ENCODE measurements at places on chromosomes 6 and 20.
A peak's percentile ranks its signal among the peaks of the same experiment; 100 is the strongest.

DNA sequence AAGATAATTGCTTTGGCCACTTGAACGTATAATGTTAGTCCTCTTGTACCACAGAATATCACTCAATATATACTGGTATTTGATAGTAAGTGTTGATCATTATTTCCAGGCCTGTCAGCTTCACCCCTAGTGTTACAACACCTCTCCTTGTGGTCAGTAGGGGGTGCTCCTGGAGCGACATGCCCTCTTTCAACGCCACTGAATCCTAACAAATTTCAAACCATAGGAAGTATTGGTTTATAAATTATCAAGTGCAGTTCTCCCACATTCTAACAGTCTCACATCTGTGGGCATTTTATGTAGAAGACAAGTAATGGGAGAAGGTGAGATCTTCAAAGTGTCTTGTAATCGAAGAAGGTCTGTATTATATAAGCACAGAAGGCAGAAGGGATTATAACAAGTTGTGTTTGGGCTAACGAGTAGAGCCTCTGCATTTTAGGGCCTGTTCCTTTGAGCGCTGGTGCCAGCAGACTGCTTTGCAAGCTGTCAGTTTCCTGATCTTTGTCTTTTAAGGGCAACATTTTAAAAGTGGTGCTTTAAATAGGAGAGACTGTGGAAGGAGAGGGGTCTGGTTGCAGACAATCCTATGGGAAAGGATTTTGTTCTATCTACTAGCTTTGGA is 57.1 kb upstream of the CEP162 start:
- no peak for DNase-seq

DNA sequence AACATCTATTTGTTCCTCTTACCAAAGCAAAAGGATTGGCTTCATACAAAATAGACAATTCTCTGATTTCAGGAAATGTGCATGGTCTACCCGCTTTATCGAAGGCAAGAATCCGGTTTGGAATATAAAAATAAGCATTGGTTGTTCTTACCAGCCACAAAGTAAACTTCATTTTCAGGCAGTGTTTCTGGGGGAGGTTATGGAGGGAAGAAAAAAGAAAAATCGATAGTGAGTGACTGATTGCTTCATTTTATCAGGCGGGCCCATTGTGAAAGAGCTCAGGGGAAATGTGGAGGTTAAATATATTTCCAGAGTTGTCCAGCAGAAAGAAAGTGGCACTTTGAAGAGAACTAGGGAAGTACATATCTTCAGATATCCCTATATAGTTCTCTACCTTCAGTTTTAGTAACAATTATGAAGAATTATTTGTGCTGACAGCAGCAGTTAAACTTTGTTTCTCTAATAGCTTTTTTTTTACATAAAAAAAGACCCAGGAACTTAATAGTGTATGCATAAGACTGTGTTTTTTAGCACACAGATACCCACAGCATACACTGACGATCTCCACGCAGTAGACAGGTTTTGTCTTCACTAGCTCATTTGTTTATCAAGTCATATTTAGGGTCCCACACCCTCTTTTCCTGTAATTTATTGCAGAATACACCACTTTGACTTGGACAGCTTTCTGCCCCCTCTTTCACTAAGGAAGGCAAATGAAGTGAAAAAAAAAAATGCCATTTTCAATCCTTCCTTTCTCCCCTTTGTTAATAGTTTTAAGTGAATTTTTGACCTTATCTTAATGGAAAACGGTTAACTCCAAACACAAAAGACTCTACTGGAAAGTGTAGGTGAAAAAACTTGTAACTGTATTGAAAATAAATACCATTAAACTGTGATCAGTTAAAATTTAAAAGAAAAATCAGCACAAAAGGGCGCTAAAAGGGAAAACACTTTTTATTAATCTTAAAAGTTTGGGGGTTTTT is 2.9 kb downstream of the POU3F2 start:
- no peak for DNase-seq

GRCh38 chr20:40160097-40160550 is 528.9 kb downstream of the MAFB start:
- peak; percentile 56 for DNase-seq

- DNase-seq = no peak
Measured at GRCh38 chr6:39335780-39336545, 13.5 kb upstream of the KCNK16 start.

DNA sequence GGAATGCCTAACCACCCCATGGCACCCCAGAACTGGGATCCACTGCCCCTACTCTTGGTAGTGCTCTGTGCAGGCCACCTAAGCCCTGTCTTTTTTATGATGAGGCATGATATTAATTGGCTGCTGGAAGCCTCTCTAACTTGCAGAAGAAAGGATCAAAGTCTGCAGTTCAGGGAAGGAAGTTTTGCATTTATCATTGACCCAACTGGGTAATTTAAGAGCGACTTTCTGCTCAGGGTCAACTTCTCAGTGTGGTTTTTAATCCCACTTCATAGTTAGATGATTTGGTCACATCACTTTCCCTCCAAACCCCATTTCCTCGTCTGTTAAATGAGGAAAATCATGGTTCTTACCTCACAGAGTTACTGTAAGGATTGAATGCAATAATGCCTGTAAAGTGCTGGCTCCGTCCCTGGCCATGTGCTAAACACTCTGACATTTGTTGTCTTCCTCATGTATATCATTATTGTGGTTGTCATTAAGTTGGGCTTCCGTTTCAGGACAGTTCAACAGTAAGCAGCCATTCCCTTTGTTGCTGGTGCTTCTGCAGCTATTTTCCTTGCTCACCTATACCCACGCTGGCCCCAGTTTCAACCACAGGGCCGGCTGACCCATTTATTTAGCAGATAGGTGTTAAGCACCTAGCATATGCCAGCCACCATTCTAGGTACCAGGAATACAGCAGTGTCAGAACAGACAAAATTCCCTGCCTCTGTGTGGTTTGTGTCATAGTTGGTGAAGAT is 14.2 kb downstream of the E2F3 start:
- DNase-seq = no peak

DNA sequence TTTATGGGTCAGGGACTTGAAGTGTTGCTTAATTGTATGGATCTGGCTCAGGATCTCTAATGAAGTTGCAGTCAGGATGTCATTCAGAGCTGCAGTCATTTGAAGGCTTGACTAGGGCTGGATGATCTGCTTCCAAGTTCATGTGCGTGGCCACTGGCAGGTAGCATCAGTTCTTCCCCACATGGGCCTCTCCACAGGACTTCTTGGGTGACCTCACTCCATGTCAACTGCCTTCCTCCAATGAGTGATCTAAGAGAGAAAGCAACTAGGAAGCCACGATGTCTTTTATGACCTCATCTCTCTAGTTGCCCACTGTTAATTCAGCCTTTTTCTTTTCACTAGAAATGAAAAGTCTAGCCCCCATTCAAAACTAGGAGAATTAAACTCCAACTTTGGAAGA is 104.1 kb downstream of the COL9A1 start:
- DNase-seq = no peak

DNA sequence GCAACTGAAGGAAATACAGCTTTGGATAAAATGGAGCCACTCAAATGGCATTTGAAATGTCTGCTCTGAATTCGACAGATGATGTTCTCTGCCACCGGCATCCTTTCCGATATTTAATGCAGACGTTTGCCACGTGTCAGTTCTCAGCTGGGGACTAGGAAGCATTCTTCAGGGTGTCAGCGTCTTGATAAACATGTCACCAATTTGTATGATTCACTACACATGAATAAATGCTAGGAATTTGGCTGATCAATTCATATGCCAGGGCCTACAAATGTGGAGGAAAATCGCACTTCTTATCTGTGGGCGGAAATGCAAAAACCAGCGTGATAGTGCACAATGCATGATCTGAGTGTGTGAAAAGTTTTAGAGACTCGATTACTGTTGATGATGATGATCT is 169.5 kb downstream of the SLC24A3 start:
- DNase-seq = no peak

DNA sequence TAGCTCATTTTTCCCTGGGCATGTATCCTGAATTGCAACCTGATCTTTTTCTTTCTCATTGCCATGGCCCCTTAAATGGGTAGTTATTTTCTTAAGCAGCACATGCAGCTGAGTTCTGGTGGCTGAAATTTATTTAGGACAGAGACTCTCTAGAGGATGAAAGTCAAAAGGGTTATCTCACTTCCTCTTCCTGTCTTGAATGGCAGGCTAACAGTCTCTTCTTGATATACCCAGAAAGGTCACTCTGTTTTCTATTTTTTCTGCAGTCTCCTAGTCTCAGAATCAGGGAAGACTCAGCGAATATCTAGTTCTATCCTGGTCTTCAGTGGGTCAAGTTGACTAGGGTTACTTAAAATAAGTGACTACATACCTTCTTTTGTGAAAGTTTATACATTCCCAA is 243.3 kb downstream of the EPHA7 start:
- no peak for DNase-seq

GRCh38 chr6:95365454-95365853 is 211.9 kb upstream of the MANEA start:
- DNase-seq = no peak

GRCh38 chr20:14957402-14957801 is 620.0 kb upstream of the FLRT3 start:
- no peak for DNase-seq

GRCh38 chr20:22763257-22763906 is 179.0 kb upstream of the FOXA2 start:
- no peak for DNase-seq

GRCh38 chr6:12200761-12201160 is 89.4 kb upstream of the EDN1 start:
- no peak for DNase-seq

DNA sequence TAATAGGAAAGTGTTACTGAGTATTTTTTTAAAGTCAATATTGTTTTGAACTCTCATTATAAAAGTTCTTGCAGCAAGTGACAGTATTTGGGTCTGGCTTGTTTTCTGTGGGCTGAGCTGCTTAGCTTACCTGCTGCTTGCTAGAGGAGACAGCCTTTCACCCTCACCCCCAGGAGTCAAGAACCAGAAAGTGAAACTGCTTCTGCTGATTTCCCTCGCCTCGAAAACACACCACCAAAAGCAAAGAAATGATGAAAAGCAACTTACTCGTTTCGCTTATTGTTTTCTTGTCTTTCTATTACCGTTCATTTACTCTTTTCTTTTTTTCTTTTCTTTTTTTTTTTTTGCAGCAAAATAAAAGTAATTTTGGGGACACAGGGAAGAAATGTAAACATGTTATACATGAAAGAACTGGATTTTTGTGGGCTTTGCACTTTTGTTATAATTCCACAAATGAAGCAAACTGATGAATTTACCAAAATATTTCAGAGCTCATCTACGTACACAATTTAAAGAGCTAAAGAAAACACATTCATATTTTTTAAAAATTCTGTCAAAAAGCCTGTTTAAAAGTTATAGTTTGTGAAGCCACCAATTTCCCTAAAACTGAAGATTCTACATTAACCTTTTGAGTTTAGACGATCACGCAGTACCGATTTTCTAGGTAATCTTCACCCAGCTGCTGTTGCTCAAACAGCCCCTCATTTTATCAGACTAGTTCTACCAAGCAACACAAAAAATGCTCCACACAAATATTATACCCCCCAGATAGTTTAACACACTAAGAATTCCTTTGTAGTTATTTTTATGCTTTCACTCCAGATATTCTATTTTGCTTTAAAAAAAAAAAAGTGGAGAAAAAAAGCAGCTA is 1.7 kb downstream of the SCML4 start:
- no peak for DNase-seq

All from iPS DF 19.7 (cell line).